OCI-M1 (cell line): ENCODE measurements at places on chromosomes 2 and 18.

DNA sequence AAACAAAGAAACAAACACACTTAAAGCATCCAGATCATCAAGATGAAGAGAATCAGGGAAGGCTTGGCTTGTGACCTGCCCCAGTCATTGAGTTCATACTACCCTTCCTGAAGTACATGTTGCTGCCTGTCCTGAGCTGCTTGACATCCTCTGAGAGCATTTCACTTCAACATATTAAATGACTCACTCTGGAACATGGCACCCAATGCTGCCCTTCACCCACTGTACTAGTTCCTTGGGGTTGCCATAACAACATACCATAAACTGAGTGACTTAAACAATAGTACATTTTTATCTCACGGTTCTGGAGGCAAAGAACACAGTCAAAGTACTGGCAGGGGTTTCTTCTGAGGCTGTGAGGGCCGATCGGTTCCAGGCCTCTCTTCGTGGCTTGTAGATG lies 371.3 kb downstream of the RNF144A start:
- DNase-seq, result no peak

DNA sequence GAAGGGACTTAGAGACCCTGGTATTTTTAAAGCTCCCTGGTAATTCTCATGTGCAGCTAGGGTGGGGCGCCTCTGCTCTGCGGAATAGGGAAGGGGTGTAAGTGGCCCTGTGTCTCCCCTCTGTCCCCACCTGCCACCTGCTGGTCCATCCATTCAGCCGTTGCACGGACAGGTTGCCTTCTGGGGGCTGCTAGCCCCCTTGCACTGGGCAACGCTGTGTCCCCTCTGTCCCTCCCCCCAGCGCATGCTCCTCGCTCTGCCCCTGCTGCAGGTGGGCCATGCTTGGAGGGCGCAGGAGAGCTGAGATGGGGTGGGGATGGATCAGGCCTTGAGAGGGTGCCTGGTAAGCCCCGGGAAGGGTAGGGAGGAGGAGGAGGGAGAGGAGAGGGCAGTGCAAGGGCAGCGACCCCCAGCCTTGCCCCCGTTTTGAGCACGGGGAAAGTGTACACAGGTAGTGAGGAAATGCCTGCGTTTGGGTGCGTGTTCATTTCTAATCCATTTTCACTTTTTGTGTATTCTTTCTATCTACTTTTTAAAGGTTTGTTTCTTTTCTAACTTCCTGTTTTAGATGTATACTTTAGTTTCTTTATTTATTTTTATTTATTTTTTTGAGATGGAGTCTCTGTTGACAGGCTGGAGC lies 23.9 kb downstream of the RRM2 start:
- DNase-seq, result no peak

DNA sequence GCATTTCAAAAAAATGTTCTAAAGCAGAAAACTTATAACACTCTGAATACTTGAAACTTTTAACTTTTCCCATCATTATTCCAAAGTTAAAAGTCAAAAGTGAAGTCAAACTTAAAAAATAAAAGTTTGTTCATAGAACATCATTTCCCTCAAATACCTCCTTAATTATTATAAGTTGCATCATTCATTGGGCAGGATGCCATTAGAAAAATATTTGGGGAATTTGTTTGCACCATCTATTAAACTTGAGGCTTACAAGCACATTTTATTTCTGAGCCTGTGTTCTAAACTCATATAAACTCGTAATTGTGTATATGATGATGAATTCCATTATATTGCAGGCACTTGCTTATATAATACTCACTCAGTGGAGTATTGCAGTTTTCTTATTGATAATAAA lies 588.0 kb upstream of the NRXN1 start:
- no peak for DNase-seq

- DNase-seq, result peak; percentile 85
Observed at GRCh38 chr2:10863837-10864236, 47.9 kb upstream of the KCNF1 start.

DNA sequence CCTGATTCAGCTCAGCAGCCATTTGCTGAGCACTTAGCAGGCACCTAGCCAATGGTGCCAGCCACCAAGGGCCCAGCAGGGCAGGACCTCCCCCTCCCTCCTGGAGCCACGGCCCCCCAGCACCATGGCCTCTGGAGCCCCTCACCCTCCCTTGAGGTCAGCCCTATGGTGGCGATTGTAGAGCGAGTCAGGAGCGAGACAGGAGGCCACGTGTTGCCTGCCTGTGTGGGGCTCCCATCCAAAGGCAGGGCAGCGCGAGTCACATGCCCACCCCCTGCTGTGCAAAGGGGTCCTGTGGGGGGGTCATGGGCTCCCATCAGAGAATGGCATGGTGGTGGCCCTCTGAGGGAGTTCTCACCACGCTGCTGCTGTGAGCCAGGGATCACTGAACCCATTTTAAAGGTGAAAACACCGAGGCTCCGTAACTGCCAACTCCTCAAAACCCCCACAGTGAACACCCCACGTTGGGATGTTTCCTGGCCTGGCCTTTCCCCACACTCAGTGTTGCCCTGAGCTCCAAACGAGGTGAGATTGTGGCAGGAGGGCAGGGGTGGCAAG lies 35.6 kb downstream of the RAMP1 start:
- no peak for DNase-seq

GRCh38 chr2:63046552-63046951 lies 4.1 kb upstream of the OTX1 start:
- DNase-seq, result no peak

DNA sequence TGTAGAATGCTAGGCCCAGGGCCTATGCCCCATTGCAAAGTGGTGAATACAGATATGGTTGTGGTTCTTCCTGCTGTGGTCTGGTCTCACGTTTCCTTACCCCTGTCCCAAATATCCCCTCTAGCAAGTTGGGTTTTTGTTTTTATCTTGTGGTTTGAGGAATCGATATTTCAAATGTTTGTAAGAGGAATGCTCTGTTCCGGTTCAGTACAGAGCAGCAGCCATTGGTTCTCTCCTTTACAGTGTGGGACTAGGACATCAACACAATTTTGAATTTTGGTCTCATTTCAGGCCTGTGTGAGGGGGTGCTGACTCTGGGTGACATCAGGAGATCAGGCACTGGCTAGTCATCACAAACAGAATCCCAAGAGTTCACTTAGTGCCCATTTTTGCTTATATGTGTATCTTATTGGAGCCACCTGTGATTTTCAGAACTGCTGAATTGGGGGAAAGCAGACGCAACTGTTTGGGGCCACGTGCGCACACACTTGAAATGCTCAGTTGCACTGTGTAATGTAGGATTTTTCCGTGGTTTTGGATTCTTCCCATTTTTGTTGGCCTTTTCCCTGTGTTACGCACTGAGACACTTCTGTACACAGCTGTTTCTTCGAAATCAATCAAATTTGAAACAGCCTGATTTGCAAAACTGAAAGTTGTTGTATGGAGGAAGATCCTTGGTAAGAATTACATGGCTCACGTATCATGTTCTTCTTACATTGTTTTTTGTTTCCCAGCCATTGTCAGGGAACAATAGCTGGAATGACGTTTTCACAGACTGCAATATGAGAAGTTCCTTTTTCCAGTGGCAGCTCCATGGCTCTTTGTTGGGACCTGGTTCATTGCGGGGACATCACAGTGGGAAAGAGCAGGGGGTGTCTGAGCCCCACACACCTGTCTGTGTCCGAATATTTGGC lies 8.6 kb downstream of the SH3BP4 start:
- peak; percentile 56 for DNase-seq

GRCh38 chr2:6639929-6640620 lies 225.6 kb downstream of the CMPK2 start:
- DNase-seq, result no peak

DNA sequence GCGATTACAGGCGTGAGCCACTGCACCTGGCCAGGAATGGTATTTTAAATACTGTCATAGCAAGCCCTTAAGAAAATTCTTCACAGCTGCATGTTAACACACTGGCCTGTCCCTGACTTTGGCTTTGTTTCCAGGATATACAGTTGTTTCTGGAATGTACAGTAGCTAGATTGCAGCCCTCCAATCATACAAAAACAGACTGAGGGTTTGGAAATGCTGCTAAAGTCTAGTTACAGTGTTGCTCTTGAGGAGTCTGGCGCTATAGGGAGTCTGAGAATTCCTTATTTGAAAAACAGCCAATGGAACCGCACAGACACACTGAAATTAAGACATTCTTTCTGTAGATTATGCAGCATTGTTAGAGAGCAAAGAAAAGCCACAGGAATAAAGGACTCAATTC lies 37.7 kb downstream of the STON1 start:
- no peak for DNase-seq

DNA sequence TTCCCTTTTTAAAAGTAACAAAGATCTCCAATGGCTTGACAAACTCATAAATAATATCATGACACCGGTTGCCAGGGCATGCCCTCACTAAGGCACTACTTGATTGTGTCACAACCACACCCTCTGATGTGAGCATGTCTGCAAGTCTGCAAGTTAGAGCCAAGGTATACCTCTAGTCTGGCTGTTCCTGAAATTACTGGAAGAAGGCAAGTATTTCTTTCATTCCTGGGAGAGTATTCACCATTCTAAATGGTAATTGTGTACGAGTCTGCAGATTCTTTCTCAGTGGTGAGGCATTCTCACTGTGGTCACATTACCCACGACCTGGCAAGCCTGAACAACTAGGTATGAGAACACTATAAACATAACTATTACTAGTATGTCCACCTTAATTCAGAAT lies 25.7 kb upstream of the RNU4ATAC start:
- DNase-seq, result no peak

GRCh38 chr18:22346953-22347605 lies 70.6 kb downstream of the CTAGE1 start:
- DNase-seq, result peak; percentile 65

- no peak for DNase-seq
Observed at GRCh38 chr2:239157269-239157668, 243.6 kb downstream of the HDAC4 start.

DNA sequence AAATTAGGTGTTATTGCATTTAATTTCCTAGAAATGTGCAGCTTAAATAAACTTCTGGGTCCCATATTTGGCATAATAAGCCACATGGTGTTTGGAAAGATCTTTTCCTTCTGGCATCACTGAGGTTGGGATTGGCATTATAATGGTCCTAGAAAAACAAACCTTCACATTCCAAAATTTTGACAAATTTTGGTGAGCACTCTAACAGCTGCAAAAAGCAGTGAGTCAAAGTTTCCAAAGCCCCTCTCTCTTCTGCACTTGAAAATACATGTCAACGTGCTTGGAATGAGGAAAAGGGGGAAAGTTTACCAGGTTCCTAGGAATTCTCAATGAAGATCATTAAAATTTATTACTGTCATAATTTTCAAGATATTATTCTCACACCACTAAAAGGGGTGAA lies 77.8 kb upstream of the STK17B start:
- no peak for DNase-seq

DNA sequence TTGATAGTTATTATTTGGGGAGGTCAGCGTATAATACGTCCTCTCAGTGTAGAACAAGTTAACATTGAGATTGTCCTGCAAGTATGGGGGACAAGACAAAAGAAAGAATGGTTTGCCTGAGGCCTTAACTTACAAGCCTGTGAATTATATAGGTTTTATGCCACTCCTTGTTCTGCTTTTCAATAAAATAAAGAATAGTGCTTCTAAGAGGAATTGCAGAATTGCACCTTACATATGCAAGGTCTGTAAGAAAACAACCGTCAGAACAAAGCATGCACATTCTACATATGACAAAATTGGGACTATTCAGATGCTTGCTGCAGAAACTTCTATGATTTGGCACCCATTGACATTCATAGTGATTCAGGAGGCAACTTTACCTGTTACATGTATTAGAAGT lies 785.0 kb downstream of the NR4A2 start:
- DNase-seq, result no peak

DNA sequence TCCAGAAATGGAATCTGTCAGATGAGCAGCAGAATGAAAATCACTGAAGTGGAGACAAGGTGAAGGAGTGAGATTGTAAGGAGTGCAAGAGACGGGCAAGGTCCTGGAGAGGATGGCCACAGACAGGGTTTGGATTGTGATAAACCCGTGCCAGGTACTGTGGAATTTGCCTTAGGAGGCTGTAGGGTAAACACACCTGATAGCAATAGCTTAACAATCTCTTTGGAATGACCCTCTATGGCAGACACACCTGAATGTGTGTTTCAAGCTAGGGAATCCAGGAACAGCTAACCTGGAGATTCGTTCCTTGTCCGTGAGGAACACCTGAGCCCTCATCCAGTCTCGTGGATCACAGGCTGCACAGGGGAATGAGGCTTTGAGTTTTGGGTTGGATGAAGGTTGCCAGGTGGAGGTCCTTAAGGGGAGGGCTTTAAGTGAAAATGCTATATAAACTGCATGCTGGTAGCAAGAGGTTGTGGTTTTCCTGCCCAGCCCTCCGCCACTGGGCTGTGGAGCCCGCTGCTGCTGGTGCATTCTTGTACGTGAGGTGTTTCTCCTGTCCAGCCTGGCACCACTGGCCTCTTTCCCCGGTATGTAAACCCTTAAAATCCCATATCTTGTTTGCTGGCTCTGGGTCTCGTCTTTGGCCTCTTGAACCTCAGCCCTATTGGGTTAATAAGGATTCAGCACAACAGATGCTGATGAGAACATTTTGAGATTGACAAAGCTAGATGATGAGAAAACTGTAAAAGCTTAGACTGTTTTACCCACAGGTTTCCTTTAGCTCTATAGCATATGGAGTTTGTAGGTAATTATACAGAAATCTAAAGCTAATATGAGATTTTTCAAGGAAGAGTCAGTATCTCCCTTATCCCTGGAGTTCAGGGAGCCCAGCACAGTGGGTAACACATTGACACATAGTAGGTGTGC lies 117.9 kb downstream of the ARHGAP15 start:
- no peak for DNase-seq

DNA sequence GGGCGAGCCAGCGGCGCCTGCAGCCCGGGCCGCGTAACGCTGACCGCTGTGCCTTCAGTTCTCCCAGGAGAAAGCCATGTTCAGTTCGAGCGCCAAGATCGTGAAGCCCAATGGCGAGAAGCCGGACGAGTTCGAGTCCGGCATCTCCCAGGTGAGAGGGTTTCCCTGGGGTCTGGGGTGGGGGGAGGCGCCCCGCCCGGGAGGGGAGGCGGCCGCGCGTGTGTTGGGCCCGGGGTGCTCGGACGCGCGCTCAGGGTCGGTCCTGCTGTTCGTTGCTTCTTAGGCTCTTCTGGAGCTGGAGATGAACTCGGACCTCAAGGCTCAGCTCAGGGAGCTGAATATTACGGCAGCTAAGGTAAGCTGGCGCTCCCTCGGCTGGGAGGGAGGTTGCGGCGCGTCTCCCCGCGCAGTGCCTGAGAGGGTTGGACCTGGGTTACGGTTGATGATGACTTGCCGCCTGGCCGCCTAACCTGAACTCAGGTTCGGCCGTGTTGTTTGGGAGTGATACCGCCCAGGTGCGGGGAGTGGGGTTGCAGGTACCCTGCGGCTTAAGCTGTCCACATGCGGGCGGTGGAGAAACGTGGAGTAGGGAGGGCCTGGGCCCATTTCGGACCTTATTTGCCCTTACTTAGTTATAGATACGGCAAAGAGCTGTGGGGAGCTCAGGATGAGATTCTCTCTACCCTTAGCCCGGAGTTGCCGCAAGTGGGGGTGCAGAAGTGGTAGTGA lies 638 bp downstream of the RPS7 start:
- peak; percentile 38 for DNase-seq

- no peak for DNase-seq
Observed at GRCh38 chr2:108612153-108612513, 77.9 kb downstream of the LIMS1 start.

DNA sequence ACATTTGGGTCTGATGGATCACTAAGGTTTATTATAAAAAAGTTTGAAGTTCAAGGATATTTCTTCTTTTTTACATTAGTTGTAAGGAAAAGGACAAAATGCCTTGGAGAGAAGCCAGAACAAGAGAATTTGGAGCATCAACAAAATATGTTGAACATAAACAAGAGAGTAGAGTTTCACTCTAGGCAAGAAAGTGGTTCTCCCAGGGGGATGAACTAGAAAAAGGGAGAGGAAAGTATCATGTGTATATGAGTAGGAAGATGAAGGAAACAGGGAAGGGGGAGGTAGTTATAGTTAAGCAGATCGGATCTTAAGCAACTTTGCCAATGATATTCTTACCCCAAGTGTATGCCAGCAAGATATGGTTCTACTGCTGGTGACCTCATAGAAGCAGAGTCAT lies 63.8 kb upstream of the GALNT3 start:
- DNase-seq, result no peak
